ENCODE measurements at places on chromosomes 6 and 20.

DNA sequence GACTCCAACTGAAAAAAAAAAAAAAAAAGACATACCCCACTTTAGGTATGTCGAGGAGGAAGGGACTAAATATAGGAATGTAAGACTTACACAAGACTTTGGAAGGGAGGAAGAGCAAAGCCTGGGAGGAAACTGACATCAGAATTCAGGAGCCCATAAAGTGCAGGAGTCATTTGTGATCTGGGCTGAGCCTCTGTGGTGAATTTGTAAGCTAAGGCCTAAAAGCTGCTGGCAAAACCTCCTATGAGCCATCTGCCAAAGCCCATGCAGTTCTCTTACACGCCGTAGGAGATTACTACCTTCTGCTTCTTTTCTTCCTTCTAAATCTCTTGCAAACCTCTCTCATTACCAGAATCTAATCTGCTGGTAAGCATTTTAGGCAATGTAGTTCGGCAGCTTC, 52.0 kb upstream of the THEMIS start:
- DNase-seq, result no peak

GRCh38 chr6:136751991-136752390, 40.3 kb downstream of the MAP3K5 start:
- DNase-seq, result no peak

GRCh38 chr20:22575087-22575721, 9.2 kb downstream of the FOXA2 start:
- no peak for DNase-seq

GRCh38 chr20:22691369-22692118, 107.2 kb upstream of the FOXA2 start:
- peak; percentile 83 for DNase-seq

DNA sequence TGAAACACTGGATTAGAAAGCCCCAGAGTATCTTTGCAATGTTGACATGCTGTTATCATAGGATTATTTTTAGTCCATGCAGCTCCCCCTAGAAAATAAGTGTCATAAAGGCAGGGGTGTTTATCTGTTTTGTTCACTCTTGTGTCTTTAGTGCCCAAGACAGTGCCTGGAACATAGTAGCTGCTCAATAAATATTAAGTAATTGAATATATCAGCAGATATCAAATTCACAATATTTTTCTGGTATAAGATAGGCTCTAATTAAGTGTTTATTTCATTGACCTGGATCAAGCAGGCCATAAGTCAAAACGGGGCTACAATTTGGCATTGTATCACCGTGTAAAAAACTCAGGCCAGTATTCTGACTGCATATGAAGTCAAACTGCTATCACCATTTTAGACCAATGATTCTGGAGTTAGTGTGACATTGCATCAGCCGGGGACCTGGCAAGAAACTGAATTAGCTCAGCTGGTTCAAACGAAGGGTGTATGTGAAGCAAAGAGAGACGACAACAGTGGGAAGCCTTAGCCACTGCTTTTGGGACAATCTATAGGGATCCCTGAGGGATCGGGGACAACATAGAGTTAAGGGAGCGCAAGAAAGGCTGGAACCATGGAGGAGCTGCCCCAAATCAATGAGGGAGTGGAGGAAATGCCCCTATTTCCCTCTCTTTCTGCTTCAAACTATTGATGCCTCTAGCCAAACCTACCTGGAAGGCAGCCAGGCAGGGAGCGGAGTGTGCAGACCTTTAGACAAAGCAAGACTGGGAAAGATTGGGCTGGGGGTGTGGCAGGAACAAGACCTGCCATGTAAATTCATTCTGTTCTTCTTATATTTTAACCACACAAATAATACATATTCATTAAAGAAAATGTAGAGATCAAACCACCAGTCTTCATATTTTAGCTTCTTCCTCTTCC, 112.2 kb downstream of the PLEKHG1 start:
- no peak for DNase-seq

DNA sequence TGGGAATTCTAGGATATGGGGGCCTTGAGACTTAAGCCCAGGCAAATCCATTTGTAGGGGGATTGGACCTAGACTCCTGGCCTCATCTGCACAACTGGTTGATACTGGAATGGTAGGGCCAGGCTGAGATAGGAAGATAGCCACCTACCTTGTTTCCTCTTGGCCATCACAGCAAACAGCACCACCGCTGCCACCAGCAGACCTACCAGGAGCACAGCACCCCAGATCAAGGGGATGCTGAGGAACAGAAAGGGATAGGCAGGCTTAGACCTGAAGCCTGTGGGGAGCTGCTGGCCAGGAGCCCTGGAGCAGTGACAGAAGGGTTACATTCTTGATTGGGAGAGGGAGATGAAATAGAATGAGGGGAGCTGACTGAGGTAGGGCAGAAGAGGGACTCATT, 3.5 kb downstream of the TREML1 start:
- DNase-seq, result no peak

DNA sequence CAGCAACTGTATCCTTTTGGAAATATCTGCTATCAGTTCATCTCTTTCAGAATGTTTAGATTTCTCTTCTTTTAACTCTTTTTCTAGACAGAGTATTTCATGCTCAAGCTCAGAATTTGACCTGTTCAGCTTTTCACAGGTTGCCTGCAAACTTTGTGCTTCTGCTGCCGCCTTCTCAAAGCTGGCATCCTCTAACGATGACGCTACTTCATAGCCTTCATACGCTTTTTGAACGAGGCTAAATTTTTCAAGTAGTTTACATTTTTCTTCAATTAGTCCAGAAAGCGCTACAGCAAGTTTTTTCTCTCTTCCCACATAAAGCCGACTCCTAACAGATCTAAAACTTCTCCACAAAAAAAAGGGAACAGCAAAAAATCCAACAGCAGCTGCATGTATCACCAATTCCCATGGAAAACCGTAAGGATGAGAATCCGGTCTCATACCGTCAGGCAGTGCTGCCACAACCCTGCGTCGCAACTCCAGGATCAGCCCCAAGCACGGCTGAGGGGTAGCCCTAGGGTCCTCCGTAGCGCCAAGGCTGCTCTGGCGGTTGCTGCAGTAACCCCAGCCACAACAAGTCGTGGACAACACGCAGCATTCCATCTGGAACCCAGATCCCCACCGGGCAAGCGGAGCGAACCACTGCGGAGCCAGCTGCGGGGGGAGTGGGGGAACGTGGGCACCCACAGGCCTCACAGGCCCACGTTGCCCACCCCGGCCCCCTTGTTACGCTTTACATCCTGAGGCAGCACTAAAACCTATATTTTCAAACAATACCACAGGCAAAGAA, 30.6 kb downstream of the DACT2 start:
- DNase-seq, result no peak

DNA sequence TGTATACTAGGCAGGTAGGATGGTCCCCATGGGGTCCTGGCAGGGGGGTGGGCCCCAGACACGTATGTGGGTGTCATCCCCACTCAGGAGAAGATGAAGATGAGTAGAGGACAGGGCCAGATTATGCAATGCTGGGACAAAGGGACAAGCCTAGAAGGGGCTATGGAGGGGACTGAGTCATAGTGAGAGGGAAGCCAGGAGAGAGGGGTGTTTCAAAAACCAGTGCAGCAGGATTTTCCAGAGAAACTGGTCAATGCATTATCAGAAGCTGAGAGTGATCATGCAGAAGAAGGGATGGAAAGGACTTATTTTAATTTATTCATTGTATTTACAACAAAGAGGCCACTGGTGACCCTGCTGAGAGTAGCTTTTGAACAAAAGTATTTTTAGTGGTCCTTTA, 74.0 kb downstream of the PPP1R3G start:
- DNase-seq, result no peak

DNA sequence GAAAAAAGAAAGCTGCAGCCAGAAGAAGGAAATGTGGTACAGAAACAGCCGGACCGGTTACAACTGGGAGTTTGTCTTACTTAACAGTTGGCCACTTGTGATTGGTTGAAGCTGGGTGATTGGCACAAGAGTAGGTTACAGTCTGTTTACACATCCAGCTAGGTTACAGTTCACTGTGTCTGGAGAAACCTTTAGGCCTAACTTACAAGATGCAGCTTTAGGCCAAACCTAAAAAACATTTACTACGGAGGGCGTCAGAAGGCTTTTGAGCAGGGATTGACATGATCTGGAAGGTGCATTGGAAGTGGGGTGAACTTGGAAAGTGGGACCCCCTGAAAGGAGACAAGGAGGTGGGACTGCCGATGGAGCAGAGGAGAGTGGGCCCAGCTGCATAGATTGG, 122.3 kb downstream of the BANF2 start:
- DNase-seq, result no peak

DNA sequence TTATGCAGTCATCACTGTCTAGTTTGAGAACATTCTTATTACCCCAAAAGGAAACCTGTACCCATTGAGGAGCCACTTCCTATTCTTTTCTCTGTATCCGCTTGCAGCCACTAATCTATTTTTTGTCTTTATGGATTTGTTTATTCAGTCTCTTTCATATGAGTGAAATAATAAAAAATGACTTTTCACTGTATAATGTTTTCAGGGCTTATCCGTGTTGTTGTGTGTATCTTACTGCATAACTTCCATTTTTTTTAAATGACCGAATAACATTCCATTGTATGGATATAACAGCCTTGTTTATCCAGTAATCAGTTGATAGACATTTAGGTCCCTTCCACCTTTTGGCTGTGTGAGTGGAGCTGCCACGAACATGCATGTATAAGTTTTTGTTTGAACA, 86.6 kb downstream of the ZFAND3 start:
- no peak for DNase-seq

- DNase-seq, result peak; percentile 89
Measured at GRCh38 chr6:6676910-6677441, 88.5 kb downstream of the LY86 start.

GRCh38 chr20:59020938-59021551, 1.8 kb downstream of the TUBB1 start:
- no peak for DNase-seq

GRCh38 chr20:35307666-35308653, 15.7 kb upstream of the FAM83C start:
- no peak for DNase-seq

DNA sequence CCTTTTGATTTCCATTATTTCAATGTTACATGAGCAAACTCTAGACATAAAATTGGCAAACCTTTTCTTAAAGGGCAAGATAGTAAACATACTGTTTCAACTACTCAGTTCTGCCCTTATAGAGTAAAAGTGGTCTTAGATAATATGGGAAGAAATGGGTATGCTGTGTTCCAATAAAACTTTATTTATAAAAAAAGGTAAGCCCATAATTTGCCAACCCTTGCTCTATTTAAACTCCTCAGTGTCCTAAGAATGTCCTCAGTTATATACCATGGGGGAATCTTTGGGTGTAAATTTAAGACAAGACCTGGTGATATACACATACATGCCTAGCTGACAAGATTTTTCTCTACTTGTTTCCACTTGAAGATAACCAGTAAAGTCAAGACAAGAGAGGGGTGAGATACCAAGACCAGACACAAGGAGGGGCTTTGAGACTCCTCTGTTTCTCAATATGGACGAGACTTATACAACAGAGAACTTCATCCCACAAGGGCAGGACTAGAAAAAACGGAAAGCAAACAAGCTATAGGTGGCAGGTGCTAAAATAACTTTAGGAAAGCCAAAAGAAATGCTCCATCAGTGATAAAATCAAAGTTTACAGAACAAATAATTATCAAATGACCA, 10.5 kb downstream of the SNX3 start:
- peak; percentile 12 for DNase-seq

- DNase-seq, result no peak
Measured at GRCh38 chr20:51402201-51402600, 140.3 kb downstream of the NFATC2 start.

GRCh38 chr6:158068893-158069799, 87.5 kb downstream of the SYNJ2 start:
- no peak for DNase-seq
